ENCODE measurements at places on chromosomes 11 and 22. TPM values are rescaled to one million over a fixed set of nuclear protein-coding genes. Genes with fewer than 3 reads are reported as not detected.

DNA sequence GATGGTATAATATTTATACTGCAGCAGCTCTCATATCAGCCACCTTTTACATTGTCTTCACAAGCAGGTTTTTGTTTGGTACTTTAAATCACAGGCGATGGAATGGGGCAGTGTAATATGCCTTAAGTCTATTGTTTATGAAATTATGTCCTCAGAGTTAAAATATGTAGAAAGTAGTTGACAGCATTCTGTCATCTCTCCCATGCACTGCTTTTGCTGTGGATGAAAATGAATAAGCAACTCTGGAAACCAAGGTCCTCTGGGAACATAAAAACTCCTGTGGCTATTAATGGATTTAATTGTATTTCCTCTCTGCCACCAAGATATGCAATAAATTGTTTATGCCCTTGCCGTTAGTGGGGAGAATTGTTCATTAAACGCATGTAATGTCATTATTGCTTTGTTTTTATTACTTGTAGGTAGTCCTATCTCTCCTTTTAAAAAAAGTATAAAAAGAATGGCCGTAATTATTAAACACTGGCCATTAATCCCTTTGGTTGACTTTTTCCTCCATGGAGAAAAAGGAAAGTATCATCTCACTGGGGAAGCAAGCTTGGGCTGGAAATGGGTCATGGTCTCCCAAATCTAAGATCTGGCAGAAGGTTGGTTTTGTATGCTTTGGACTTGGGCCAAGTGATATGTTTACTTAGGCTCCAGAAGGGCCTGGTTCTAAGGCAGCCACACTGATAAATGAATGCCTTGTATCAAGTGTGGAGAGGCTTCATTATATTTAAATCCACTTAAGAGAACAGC, 13.1 kb downstream of the PACS1 start:
- H3K36me3 ChIP-seq: no peaks in the 10 kb centered on the region
- no peak overlapping the region for H3K4me3 ChIP-seq
- no peak overlapping the region for H3K27ac ChIP-seq

Gene MS4A14
- total RNA-seq: not detected

DNA sequence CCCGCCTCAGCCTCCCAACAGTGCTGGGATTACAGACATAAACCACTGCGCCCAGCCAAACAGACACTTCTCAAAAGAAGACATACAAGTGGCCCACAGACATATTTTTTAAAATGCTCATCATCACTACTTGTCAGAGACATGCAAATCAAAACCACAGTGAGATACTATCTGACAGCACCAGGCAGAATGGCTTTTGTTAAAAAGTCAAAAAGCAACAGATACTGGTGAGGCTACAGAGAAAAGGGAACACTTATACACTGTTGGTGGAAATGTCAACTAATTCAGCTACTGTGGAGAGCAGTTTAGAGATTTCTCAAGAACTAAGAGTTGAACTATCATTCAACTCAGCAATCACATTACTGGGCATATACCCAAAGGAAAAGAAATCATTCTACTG, 67.0 kb downstream of the ARHGAP20 start:
- H3K4me3 ChIP-seq: no peak overlapping the region
- no peaks in the 10 kb centered on the region for H3K36me3 ChIP-seq
- DNase-seq: no peak
- no peaks in the 10 kb centered on the region for H3K4me1 ChIP-seq

Gene KRTAP5-9
- not detected for total RNA-seq

Gene DCHS1
- not detected for total RNA-seq

GRCh38 chr11:116173941-116174911, 598.6 kb downstream of the BUD13 start:
- H3K4me1 ChIP-seq: no peaks in the 10 kb centered on the region
- no peak overlapping the region for H3K27ac ChIP-seq
- H3K27me3 ChIP-seq: peaks cover 53% of the 10 kb centered on the region

Gene HNRNPUL2
- 52.7 TPM for total RNA-seq

Gene FXYD6
- total RNA-seq: 0.61 TPM

Gene CASP1
- 10.1 TPM for total RNA-seq

- H3K36me3 ChIP-seq: no peaks in the 10 kb centered on the region
- H3K27me3 ChIP-seq: peaks cover 6% of the 10 kb centered on the region
- peaks cover 11% of the 10 kb centered on the region for H3K4me1 ChIP-seq
- no peak overlapping the region for H3K4me3 ChIP-seq
- DNase-seq: no peak
These were observed 47.7 kb downstream of the BBOX1 start for GRCh38 chr11:27088353-27088752.

DNA sequence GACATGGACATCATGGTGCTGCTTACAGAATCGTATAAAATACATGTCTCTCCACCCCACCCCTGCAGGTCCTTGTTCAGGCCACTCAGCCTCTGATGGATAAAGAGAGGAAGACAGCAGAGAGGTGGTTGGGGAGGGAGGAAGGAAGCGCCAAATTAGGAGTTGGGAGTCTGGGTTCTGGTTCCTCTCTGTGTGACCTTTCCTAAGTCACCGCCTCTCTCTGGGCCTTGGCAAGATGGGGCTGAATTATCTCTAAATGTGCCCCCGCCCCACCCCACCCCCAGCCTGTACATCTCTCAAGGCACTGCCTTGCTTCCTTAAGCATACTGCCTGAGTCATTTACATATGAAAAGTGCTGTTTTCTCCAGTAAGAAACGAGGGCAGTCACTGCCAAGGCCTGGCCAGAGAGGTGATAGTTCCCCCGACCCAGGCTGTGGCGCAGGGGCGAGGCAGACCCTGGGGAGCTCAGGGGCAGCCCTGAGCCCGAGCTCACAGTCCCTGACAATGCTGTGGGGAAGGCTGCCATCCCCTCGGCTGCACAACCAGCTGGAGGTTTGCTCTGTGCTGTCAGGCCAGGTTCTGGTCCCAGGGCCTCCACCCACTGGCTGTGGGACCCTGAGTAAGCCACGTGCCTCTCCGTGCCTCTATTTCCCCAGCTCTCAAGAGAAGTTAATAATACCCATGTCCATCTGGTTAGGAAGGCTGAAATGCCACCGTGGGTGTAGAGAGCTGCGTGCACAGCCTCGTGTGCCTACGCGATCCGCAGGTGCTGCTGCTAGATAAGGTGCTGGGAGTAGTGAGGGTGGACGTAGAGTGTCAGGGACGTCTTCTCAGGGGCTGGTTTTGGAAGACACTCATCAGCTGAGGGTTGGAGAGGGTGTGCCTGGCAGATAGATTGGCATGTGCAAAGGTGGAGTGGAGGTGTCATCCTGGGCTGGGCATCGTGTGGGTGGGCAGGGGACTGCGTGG, 55.3 kb downstream of the CACNA1I start:
- H3K4me1 ChIP-seq: no peaks in the 10 kb centered on the region
- H3K27me3 ChIP-seq: peaks cover 51% of the 10 kb centered on the region
- no peak overlapping the region for H3K27ac ChIP-seq
- no peak overlapping the region for H3K4me3 ChIP-seq

DNA sequence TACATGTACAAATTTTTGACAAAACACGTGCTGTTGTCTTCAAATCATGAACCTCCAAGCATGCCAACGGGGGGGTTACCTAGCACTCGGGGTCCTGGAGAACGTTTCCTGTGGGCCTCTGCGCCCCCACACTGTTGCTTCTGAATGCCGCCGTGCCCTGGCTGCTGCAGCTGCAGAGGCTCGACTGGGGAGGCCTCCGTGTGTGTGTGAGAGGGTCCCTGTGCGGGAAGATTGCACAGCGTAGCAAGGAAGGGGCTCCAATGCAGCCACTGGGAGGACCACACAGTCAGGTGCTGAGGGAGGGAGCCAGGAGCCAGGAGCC, 1322.2 kb downstream of the TBC1D22A start:
- H3K36me3 ChIP-seq: no peaks in the 10 kb centered on the region
- no peaks in the 10 kb centered on the region for H3K27me3 ChIP-seq
- H3K4me1 ChIP-seq: no peaks in the 10 kb centered on the region
- H3K27ac ChIP-seq: no peak overlapping the region

Gene SCGB1D1
- total RNA-seq: not detected

DNA sequence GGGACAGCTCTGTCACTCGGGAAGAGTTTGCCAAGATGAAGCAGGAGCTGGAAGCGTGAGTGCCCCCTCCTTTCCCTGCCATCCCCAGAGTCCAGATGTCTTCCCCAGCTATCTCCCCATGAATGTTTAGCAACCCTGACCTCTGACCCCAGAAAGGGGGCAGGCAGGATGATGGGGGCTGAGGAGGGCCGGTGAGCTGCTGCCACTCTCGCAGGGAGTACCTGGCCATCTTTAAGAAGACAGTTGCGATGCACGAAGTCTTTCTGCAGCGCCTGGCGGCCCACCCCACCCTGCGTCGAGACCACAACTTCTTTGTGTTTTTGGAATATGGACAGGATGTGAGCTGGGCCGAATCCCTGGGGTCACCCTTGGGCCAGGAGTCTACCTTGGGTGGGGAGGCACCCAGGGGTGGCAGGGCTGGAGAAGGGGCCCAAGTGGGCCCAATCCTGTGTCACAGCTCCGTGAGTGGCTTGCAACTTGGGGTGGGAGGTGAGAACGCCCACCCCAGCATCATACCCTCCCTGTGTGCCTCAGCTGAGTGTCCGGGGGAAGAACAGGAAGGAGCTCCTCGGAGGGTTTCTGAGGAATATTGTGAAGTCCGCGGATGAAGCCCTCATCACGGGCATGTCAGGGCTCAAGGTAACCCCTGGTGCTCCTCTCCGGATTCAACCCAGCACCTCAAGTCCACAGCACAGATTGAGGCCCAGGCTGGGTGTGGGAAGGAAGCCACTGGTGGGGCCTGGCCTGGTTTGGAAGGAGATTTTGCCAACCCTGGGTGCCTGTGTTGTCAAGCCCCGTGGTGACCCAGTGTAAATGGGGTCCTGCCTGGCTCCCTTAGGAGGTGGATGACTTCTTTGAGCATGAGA, 7.5 kb downstream of the CFL1 start:
- no peak for DNase-seq
- H3K4me3 ChIP-seq: no peak overlapping the region
- H3K27ac ChIP-seq: no peak overlapping the region
- peaks cover 80% of the 10 kb centered on the region for H3K36me3 ChIP-seq
- H3K4me1 ChIP-seq: peaks cover 20% of the 10 kb centered on the region
- no peaks in the 10 kb centered on the region for H3K27me3 ChIP-seq

GRCh38 chr11:119338965-119339588, 1.6 kb downstream of the C1QTNF5 start:
- H3K27me3 ChIP-seq: peaks cover 36% of the 10 kb centered on the region
- peak overlapping the region; percentile 54 for H3K4me3 ChIP-seq
- DNase-seq: no peak
- no peak overlapping the region for H3K27ac ChIP-seq
- H3K4me1 ChIP-seq: peaks cover 8% of the 10 kb centered on the region
- peaks cover 32% of the 10 kb centered on the region for H3K36me3 ChIP-seq

Gene SCGB1A1
- total RNA-seq: not detected

DNA sequence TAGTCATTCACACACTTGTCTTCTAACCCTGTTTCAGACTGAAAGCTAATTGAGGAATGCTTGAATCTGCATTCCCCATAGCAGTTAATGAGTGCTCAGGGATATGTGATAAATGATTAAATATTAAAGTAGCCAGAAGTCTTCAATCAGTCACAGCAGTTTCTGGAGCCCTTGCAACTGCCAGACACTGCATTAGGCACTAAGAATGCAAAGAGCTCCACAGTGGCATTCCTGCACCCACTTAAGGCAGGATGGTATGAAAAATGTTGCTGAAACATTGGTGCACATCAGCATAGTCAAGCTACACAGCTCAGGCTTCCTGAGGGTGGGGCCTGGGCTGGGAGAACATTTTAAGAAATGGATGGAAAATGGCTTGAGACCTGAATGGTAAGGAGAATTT, 6.5 kb downstream of the DTX4 start:
- H3K36me3 ChIP-seq: peaks cover 63% of the 10 kb centered on the region
- H3K4me1 ChIP-seq: peaks cover 49% of the 10 kb centered on the region
- no peak overlapping the region for H3K27ac ChIP-seq
- no peak for DNase-seq
- H3K4me3 ChIP-seq: no peak overlapping the region
- H3K27me3 ChIP-seq: no peaks in the 10 kb centered on the region

Measured in Calu3 (cell line).